ENCODE measurements at places on chromosomes 1 and 21.
A peak's percentile ranks its signal among the peaks of the same experiment; 100 is the strongest.

GRCh38 chr21:36610935-36611334, 88.0 kb upstream of the SIM2 start:
- DNase-seq = no peak

DNA sequence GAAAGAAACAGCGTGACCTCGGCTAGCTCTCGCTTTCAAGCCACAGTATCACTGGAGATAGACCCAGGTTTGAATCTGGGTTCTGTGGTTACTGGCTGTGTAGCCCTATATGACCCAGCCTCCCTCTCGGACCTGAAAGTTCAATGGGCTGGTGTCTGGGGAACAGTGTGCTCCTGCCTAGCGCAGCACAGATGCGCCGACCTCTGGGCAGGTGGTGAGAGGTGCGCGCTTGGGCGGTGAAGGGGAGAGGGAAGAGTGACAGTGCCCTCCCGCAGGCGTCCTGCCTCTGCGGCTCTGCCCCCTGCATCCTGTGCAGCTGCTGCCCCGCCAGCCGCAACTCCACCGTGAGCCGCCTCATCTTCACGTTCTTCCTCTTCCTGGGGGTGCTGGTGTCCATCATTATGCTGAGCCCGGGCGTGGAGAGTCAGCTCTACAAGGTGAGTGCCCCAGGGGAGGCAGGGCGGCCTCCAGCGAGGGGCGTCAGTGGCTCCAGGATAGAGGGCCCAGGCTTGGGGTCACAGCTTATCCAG, 10.5 kb downstream of the SERINC2 start:
- no peak for DNase-seq

DNA sequence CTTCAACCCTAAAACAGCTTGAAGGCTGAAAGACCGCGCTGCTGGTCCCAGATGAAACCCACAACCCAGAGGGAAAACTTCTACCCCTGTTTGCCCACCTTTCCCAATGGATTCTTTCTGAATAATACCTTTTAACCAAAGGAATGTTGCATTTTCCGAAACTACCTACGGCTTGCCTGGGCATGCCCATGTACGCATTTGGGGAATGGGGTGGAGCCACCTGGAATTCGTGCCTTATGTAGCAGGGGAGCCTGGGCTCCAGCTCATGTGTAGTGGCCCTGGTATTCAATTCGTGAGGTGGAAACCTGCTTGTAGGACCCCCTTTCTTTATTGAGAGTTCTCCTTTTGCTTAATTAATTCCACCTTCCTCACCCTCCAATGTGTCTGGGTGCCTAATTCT, 256.6 kb upstream of the RGS18 start:
- no peak for DNase-seq

GRCh38 chr1:223628233-223629125, 37.0 kb downstream of the CAPN8 start:
- peak; percentile 50 for DNase-seq

GRCh38 chr1:19605967-19606366, 38.1 kb upstream of the NBL1 start:
- DNase-seq = no peak

DNA sequence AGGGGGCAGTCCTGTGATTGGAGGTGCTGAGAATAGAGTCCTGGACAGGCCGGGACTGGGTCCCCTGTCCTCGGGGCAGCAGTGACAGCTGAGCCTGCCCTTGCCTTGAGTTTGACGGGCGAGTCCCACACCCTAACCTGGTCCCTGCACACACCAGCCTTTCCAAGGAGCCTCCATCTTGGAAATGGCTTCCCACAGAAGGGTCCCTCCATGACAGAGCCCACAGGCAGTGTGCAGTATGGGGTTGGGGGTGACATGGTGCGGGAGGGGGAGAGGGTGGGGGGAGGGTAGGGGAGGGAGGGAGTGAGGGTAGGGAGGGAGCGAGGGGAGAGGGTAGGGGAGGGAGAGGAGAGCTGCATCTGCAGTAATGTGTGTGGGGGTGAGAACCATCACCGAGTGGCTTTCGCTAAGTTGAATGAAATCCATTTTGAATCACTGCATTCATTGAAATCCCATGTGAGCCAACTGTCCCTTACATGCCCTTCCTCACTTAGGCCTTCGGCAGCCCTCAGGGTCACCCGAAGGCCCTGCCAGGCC, 10.1 kb upstream of the TMEM52 start:
- DNase-seq = no peak

All from iPS DF 19.7 (cell line).